ENCODE measurements at places on chromosomes 16 and 17.

DNA sequence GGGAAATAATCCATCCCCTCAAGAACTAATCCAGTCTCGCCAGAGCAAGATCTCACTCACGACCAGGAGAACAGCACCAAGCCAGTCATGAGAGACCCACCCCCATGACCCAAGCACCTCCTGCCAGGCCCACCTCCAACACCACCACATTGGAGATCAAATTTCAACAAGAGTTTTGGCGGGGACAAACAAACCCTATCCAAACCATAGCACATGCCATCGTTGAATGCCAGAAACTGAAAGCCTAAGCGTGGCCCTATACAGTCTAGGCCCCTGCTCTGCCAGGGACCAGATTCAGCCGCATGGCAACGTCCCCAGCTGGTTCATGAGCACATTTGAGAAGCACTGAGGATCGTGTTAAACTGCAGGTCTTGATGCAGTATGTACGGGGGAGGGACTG lies 57.3 kb downstream of the AXIN2 start:
- no peak for DNase-seq

- no peak for DNase-seq
Observed at GRCh38 chr16:9072806-9073341, 18.6 kb upstream of the HAPSTR1 start.

- DNase-seq = no peak
Observed at GRCh38 chr17:17677299-17678040, 3.8 kb upstream of the RAI1 start.

DNA sequence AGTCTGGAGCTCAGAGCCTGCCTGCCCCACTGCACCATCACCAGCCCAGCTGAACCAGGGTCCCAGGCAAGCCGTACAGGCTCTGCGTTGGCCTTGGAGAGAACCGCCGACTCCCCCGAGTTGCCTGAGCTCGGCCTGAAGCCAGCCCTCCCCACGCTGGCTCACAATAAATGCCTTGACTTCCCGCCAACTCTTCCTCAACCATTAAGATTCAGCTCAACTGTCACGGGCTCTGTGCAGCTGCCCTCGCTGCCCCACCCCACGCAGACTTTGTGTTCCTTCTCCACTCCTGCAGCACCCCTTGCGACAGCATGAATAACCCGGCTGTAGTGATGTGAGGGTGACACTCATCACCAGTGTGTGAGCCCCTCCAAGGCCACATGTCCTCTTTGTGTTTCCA lies 4.8 kb upstream of the QPRT start:
- DNase-seq = no peak

DNA sequence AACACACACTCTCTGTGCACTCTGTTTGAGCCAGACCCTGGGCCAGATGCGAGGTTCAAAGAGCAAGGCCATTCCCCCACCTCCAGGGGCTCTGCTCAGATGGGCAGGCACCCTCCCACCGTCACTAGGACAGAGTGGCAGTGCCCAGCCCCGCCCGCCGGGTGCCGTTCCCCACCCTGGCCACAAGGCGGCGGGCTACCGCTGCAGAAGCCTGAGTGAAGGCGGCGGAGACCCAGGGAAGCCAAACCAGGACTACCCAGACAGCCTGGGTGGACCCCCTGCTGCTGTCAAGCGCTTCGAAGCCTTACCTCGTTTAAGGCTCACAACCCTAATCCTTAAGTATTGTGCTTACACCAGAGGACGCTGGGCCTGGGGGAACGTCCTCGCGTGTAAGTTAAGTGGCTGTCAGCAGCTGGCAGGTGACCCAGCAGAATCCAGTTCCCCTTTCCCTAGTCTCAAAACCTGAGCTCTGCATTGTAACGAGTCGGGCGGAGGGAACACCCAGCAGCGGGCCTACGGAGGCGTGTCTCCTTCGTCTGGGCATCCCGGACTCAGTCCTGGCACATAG lies 4.5 kb downstream of the ARHGAP27 start:
- peak; percentile 68 for DNase-seq

DNA sequence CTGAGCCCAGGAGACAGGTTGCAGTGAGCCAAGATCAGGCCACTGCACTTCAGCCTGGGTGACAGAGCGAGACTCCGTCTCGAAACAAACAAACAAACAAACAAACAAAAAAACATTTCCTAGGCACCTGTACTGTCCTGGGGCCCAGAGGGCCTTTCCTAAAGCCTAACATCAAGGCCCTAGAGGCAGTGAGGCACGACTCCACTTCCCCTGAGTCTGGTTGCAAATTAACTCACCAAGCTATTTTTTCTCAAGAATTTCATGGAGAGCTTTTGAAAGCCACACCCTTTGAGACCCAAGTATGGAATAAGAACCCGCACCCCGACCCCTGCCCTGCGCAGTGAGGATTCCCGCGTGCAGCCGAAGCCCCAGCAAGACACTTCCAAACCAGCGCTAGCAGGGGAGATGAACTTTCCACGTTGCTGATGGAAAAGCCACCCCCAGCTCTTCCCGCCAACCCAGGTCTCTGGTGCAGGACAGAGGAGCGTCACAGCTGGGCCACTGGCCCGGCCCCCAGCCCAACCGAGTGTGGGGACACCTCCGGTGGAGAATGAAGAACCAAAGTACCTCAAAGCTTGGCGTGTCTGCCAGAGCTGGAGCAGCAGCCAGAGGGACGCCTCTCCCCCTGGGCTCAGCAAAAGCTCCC lies 1.2 kb downstream of the CHST5 start:
- DNase-seq = no peak

DNA sequence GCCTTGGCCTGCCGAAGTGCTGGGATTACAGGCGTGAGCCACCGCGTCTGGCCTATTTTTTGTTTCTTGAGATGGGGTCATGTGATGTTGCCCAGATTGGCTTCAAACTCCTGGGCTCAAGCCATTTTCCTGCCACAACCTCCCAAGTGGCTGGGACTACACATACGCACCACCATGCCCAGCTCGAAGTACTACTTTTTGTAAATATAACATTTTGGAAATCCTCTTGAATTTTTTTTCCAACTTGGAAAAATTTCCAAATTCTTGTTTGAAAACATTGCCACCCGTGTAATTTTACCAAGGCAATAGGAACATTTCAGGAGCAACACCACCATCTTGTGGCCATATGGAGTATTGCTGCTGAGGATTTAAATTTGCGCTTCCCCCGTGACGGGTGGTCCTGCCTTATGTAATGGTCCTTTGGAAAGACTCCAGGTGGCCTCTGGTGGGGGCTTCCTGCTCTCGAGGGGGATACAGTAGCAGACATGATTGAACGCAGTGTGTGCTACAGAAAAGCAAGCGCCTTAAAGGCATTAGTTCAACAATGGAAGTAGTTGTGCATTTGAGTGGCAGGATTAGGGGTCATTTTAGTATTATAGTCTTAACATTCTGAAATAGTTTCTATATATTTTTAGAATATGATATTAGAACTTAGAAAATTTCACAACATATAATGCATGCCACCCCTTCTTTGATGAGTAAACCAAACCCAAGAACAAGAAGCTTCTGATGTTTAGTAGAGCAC lies 8.0 kb downstream of the FLYWCH1 start:
- peak; percentile 35 for DNase-seq

DNA sequence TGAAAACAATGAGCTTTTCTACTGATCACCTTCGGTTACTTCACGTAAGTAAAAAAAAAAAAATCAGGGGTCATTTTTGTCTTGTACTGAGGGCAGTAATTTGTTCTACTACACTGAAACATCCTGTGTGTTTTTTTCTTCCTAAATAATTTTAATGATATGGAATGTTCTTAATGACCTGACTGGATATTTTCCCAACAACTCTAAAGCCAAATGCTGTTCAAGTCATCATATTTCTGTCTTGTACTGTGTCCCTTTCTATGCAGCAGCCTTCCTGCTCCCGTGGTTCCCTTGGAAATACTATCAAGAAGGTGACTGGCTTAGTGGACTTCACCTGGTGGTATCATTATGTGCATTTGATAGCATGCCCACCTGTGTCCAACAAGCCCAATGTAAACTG lies 10.8 kb upstream of the CDR2 start:
- DNase-seq = no peak

GRCh38 chr16:8646326-8647053 lies 25.0 kb downstream of the METTL22 start:
- no peak for DNase-seq

DNA sequence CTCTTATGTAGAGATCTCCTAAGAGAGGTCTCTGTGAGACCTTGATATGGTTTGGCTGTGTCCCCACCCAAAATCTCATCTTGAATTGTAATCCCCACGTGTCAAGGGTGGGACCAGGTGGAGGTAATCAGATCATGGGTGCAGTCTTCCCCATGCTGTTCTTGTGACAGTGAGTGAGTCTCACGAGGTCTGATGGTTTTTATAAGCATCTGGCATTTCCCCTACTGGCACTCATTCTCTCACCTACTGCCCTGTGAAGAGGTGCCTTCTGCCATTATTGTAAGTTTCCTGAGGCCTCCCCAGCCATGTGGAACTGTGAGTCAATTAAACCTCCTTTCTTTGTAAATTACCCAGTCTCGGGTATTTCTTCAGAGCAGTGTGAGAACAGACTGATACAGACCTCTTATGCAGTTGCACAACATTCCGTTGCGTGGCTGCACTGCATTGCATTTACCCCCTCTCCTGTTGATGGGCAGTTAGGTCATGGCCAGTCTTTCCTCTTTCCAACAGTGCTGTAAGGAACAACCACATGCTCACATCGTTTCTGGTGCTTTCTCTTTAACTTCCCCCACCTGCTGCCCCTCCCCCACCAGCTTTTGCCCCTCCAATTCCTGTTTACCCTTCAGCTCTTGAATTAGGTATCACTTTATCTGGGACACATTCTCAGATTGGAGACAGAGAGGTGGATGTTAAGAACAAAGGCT lies 43.6 kb upstream of the MED9 start:
- DNase-seq = no peak

- DNase-seq = no peak
Observed at GRCh38 chr17:76848670-76849069, 19.5 kb upstream of the MGAT5B start.

- DNase-seq = no peak
Observed at GRCh38 chr16:88939245-88939971, 37.6 kb downstream of the CBFA2T3 start.

- DNase-seq = no peak
Observed at GRCh38 chr17:55172612-55173011, 92.1 kb upstream of the HLF start.

- DNase-seq = no peak
Observed at GRCh38 chr16:79602628-79603014, 2.1 kb upstream of the MAF start.

GRCh38 chr16:62208934-62209333 lies 172.7 kb upstream of the CDH8 start:
- DNase-seq = no peak

All from activated T-helper 1 cell treated with Interleukin-2 at 50 U/mL for 16 hours (primary cell).